ENCODE measurements at places on chromosomes 2 and 18. TPM values are rescaled to one million over a fixed set of nuclear protein-coding genes. Genes with fewer than 3 reads are reported as not detected.

DNA sequence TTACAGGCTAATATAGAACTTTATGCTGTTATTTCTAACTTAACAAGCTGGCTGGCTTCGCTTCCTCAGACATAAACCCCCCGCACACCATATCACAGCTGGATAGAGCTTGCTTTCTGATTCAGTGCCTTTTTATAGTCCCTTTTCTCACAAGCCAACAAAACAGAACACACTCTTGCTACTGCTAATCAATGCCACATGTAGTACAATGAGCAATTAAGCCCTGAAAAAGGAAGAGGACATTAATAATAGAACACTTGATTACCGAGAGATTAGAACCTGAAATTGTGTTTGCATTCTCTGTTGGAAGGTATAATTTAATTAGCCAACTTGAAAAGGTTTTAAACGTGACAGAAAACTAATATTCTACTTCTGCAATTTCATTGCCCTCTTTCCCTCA is 267.7 kb upstream of the CYRIA start:
- no peak for DNase-seq

GRCh38 chr2:26723475-26723874 is 31.0 kb downstream of the KCNK3 start:
- DNase-seq = no peak

- no peak for DNase-seq
These were observed 49.4 kb downstream of the NCKAP5 start for GRCh38 chr2:133518700-133519344.

GRCh38 chr18:53496028-53496427 is 728.4 kb downstream of the MBD2 start:
- no peak for DNase-seq

GRCh38 chr2:119179202-119179601 is 20.7 kb upstream of the C1QL2 start:
- DNase-seq = no peak

- no peak for DNase-seq
These were observed 112.0 kb downstream of the MBP start for GRCh38 chr18:77020561-77020960.

DNA sequence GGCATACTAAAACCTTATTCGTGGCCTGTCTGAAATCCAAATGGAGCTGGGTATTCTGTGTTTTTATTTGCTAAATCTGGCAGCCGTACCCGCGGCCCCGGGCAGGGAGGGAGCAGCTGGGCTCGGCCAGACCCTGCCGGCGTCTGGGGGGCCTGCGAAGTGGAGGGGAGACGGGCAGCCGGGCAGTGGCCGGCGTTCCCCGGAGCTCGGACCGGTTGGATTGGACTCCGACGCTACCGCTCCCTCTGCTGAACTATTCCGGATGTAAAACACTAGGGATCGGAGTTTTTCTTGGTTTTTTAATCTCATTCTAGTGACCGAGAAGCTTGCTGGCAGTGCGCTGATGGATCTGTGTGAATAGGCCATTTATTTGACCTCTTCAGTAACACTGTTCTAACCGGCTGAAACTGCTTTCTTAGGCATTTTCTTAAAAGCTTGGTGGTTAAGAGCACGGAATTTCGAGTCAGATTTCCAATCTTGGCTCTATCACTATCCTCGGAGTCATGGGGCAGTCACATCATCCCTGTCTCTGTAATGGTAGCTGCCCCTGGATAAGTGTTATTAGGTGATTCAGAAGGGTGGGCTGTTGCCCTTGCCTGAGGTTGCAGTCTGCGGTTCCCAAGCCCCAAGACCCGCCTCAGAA is 694 bp downstream of the UNC50 start:
- DNase-seq = no peak

Gene CLEC4F
- total RNA-seq = not detected

Gene ANKZF1
- total RNA-seq = 31.0 TPM

Gene ADCYAP1
- total RNA-seq = 0.57 TPM
